CD4-positive, alpha-beta T cell treated with Interferon gamma for 1 hour (primary cell): ENCODE measurements at places on chromosomes 5 and 9.
A peak's percentile ranks its signal among the peaks of the same experiment; 100 is the strongest.

GRCh38 chr5:109483395-109483971 lies 73.7 kb upstream of the PJA2 start:
- DNase-seq, result no peak

DNA sequence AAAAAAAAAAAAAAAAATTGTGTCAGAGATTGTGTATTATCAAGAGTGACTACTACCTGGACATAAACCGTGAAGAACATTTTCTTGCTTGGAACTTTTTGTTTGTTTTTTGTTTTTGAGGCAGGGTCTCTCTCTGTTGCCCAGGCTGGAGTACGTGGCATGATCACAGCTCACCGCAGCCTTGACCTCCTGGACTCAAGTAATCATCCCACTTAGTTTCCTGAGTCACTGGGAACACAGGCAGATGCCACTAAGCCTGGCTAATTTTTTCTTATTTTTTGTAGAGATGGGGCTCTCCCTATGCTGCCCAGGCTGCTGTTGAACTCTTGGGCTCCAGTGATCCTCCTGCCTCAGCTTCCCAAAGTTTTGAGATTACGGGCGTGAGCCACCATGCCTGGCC lies 25.8 kb downstream of the DCP2 start:
- DNase-seq, result no peak

DNA sequence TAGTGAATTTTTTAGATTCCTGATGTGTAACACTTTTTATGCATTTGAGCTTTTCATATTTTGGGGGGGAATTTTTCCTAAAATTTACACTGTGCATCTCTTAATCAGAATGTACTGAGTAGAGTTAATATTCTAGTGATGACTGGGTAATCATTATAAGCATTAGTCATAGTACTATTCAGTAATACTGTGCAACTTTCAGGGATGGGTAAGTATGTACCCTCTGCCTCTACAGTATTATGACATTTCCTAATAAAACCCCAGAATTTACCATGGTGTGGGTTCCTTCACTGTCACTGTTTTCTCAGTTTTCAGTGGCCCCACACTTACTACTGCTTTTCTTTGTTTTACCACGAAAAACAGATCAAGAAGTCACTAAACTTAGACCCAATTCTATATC lies 2.8 kb upstream of the CMYA5 start:
- no peak for DNase-seq

DNA sequence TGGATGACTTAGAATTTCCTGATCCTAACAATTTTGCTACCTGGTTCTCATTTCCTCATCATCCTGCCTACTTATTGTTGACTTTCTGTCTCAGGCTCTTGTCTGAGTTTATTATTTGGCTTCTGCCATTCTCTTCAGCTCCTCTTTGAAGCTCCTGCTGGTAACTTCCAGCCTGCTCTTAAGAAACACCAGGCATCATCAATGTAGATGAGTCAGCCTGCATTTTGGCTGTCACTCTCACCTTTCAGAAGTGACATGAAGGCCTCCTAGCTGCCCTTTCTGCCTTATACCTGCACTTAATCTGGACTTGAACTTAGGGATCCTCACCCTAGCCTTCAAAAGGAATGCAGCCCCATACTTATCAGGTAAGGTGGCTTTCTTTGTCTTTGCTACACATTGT lies 551.8 kb upstream of the ZNF608 start:
- no peak for DNase-seq

- no peak for DNase-seq
These were observed 336.2 kb upstream of the PDE4D start for GRCh38 chr5:60229691-60230185.

DNA sequence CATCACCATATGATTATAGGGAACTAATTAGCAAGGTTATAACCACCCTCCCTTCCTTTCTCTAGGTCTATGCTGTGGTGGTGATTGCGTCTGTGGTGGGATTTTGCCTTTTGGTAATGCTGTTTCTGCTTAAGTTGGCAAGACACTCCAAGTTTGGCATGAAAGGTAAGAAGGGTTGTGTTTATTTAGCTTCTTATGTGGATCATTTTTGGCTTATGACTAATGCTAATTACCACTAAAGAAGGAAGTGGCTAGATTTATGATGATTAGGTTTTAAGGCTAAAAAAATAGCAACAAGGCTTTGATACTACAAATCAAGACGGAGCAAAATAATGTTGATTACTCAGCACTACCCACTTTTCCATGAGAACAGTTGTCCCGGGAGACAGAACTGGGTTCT lies 82.4 kb downstream of the NTRK2 start:
- no peak for DNase-seq

- no peak for DNase-seq
These were observed 24.7 kb downstream of the PSIP1 start for GRCh38 chr9:15485836-15486666.

- DNase-seq, result no peak
These were observed 204.9 kb downstream of the MCTP1 start for GRCh38 chr5:95080030-95080429.

DNA sequence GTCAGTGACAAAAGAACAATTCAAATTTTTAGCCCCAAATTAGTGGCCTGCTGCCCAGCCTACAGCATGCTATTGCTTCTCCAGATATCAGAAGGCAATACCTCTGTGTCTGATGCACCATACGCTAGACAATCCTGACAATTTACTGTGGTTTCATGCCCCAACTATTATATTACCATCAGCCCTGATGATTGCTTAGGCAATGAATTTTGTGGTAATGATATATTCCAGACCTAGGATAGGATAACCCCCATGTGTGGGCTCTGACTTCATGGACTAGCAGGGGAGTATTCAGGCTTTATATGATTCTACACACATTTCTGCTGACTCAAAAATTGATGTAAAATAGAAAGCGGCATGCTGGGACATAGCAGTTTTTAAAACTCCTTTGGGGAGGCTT lies 168.7 kb upstream of the FST start:
- DNase-seq, result no peak

DNA sequence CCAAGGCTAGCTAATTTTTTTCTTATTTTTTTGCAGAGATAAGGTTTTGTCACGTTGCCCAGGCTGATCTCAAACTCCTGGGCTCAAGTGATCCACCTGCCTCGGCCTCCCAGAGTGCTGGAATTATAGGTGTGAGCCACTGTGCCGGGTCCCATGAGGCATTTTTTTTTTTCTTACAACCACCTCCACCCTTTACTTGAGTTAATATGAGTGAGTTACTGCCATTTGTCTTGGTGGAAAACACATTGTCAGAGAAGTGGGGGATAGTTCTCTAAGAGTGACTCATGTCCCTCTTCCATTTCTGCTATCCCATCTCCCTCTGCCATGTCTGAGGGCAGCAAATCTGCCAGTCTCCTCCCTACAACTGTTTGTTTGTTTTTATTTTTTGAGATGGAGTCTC lies 163.4 kb upstream of the CLINT1 start:
- DNase-seq, result no peak

DNA sequence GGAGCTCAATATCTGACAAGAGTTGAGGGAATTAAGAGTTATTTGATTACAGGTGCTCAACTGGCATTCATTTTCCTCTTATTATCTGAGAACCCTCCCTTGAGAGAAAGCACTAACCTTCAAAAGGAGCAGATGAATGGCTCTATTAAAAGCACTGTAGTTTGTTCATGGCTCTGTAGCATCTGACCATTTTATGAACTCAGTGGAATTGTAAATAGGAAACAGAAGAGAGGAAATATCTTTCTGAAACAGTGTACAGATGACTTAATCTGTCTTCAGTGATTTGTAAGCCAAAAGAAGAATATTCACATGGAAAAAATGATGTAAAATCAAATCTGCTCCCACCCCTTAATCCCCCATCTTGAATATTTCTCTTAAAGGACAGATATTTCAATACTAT lies 810.4 kb upstream of the GRAMD2B start:
- DNase-seq, result no peak

- DNase-seq, result no peak
These were observed 31.8 kb upstream of the PLCXD3 start for GRCh38 chr5:41542183-41542582.

GRCh38 chr9:116497095-116497890 lies 189.8 kb upstream of the TRIM32 start:
- DNase-seq, result no peak

DNA sequence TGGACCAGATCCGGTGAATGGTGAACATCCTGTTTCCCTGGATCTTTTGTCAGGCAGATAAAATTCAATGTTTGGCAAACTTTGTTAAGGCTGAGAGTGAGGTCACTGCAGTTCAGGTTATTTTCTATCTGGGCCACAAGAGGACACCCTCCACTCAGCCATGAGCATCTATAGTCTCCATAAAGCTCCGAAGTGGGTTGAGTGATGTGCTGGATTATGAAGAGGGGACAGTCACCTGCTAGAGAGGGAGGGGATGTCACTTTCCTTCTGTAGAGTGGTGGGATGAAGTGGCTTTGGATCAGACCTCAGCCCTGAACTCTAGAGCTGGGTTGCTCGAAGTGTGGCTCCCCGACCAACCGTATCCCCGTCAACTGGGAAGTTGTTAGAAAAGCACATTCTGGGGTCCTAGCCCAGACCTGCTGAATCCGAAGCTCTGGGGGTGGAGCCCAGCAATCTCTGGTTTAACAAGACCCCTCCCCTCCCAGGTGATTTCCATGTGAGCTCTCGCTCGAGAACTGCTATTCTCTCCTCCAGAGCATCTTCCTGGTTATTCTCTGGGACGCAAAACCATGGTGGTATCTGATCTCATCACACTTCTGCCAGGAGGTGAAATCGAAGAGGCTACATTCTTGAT lies 31.8 kb upstream of the FGF1 start:
- DNase-seq, result peak; percentile 17

DNA sequence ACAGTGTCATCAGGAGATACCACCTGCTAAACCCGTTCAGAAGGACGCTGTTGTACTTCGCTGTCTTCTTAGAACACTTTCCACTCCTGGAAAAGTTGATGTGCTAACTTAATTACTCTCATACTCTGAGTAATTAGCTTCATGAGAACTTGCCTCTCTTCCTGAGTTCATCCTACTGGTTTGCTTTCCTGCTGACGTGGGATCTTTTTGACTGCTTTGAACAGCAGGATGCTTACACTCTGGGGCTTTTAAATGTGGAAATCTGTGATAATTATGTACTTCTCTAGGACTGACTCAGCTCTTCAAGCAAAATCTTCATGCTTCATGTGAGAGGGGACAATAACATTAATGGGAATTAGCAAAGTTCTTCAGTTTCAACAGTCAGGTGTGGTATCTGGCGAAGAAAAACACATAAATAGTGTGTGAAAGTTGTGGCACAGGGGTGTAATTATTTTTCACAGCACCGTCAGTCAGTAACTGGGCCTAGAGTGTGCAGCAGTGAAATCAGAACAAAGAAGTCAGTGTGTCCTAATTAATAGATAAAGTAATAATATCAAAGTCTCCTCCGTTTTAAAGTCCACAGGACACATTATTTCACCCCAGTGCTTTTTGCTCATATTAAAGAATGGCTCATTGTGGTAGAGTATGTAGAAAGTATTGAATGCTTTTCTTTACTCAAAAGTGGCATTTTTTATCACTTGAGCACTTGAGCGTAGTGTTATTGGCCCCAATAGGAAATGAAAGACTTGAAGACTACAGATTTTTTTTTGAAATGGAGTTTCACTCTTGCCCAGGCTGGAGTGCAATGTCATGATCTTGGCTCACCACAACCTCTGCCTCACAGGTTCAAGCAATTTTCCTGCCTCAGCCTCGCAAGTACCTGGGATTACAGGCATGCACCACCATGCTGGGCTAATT lies 140.9 kb upstream of the DMRT1 start:
- no peak for DNase-seq

DNA sequence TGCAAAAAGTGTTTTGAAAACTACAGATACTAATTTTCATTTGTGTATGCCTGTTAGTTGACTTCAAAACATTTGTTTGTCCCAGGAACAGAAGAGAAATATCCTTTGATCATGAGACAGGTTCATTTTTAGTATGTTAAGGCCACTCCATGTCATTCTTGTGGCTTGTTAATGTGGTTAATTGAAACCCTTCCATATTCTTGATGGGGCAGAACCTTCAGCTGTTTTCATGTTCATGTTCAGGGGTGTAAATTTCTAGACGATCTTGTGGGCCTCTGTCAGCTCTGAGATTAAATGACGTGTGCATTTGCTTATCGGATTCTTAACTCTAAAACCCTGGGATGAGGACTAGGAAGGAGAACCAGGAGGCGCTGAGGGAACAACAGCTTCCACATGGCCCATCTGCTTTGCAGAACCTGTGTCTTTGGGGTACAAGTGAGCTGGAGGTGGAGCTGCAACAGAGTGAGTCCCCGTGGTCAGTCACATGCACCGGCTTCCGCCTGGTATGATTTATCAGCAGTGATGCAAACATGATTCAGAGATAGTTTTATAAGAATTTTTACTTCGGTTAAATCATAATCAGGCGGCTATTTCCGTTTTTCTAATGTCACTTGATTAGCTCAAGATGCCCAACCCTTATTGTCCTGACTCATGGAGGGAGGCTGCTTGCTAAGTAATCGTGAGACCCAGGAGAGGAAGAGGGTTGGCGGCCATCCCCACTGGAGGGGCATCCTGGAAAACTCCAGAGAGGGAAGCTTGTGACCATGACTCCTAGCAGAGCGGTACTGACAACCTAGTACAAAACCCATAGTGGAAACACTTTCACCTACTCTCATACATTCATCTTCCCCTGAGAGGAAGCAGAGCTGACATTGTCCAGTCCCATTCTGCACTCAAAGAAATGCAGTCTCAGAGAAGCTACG lies 138.4 kb downstream of the C9orf152 start:
- DNase-seq, result peak; percentile 46

GRCh38 chr9:129667850-129668249 lies 2.4 kb downstream of the PRRX2 start:
- DNase-seq, result no peak

DNA sequence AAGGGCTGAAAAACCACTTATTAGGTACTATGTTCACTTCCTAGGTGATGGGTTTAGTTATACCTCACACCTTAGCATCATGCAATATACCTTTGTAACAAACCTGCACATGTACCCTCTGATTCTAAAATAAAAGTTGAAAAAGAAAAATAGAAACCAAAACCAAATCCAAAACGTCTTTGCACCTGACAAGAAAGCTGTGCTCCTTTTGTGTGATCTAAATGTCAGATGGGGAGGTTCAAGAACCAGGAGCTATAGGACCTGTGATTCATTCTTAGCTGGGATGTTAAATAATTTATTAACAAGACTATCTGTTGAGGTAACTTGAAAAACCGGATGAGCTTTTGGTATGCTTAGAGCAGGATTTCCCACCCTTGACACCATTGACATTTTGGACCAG lies 16.9 kb upstream of the TNFSF15 start:
- DNase-seq, result no peak

GRCh38 chr5:17665836-17666235 lies 31.6 kb downstream of the TAF11L14 start:
- no peak for DNase-seq

- DNase-seq, result no peak
These were observed 240.5 kb downstream of the GADD45G start for GRCh38 chr9:89845321-89845720.
